Fibroblast of skin of scalp (primary cell): ENCODE measurements at places on chromosomes 13 and 19.
A peak's percentile ranks its signal among the peaks of the same experiment; 100 is the strongest.

GRCh38 chr19:7852851-7853769 is 21.1 kb downstream of the PRR36 start:
- DNase-seq: peak; percentile 48

DNA sequence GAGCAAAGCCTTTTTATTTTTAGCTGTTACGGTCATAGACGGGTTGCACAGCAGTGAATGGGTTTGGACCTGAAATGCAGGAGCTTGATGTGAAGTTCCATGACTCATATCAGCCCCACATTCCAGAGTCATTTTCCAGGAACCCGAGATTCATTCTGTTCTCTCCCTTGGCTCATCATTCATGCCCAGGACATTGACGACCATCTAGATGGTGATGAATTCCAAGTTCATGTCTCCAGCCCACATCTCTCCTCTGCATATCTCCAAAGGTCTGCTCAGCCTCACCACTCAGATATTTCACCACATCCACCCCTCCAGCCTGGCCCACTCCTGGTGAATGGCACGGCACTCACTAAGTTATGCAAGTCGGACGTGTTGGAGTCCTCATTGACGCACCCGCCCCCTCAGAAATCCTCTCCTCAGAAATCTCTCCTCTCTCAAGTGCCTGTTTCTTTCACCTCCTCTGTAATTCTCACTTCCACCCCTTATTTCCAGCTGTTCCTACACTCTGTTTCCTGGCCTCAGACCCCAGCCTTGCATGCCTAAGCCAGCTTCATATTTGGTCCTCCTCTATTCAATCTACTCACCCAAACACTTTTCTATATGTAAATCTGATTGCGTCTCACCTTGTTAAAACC is 83.1 kb downstream of the ALOX5AP start:
- DNase-seq: peak; percentile 87

DNA sequence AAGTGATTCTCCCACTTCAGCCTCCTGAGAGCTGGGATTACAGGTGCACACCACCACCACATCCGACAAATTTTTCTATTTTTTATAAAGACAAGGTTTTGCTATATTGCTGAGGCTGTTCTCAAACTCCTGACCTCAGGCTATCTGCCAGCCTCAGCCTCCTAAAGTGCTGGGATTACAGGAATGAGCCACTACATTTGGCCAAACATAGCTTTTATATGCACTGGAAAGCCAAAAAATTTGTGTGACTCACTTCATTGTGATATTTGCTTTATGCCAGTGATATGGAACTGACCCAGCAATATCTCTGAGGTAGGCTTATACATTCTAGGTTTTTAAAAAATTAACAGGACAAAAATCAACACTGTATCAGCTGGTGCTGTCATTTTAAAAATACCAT is 26.8 kb upstream of the ACOD1 start:
- no peak for DNase-seq

- DNase-seq: no peak
These were observed 441 bp downstream of the INAFM1 start for GRCh38 chr19:47274891-47275761.
